ENCODE measurements at places on chromosomes 16 and 17.

DNA sequence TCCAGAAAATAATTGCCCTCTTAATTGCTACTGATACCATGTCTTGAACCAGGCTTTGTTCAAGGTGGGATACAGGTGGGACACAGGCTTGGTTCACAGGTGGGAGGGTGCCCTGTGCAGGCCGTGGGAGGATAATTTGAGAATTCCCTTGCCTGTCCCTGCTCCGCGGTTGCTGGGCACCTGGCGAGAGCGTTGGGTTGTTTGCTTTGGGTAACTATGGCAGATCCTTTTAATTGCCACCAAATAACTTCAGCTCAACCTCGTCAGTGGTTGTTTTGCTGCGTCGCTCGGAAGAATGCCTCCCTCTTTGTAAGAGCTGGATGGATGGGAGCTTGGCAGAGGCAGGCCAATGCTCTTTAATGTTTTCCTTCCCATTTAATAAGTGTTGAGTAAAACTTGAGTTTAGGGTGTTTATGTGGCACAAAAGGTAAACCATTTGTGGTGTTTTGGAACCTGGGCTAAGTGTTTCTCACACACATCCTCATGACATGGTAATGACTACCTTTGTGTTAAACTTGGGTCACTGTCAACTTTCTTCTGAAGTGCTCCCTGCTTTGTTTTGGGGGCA, 202.5 kb downstream of the MSI2 start:
- DNase-seq = no peak

DNA sequence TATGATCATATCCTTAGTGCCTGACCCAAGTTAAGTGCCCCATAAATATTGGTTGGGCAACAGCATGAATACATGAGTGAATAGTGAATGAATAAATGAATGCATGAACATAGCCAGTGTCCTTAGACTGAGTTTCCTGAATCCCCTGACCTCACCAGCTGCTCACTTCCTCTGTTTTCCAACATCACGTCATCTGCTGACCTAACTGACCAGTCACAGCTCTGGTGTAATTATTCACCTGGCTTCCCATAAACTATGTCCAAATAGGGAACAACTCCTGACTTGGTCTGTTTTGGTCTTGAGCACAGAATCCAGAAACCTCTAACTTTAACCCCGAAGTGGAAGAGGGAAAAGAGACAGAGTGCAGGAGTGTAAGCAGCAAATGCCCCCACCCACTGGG, 83.4 kb downstream of the ASIC2 start:
- DNase-seq = no peak

DNA sequence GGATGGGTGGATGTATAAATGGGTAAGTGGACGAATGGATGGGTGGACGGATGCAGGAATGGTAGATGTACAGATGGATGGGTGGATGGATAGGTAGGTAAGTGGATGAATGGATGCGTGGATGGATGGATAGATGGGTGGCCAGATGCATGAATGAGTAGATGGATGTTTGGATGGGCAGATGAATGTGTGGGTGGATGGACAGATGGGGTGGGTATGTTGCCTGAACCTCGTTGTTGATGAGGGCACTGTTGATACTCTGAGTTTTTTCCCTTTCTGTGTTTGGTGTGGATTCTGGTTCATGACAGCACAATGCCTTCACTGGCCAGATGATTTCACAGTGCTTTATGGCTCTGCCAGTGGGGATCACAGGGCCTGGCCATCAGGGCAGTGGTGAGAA, 208.3 kb downstream of the NPIPB11 start:
- DNase-seq = no peak

DNA sequence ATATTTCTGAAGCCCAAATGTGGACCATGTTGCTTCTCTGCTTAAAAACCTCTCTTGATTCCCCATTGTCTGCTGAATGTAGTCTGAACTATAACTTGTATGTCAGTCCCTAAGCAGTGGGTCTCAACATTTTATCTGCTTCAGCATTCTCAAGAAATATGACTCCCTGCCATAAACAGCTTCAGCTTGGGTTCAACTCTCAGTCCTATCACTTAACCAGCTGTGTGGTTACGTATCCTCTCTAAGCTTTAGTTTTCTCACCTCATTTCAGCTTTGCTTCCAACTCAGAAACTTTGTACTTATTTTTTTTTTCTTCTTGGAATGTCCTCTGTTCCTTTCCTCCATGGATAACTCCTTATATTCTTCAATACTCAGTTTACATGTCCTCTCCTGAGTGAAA, 4.6 kb upstream of the DDX52 start:
- DNase-seq = no peak

DNA sequence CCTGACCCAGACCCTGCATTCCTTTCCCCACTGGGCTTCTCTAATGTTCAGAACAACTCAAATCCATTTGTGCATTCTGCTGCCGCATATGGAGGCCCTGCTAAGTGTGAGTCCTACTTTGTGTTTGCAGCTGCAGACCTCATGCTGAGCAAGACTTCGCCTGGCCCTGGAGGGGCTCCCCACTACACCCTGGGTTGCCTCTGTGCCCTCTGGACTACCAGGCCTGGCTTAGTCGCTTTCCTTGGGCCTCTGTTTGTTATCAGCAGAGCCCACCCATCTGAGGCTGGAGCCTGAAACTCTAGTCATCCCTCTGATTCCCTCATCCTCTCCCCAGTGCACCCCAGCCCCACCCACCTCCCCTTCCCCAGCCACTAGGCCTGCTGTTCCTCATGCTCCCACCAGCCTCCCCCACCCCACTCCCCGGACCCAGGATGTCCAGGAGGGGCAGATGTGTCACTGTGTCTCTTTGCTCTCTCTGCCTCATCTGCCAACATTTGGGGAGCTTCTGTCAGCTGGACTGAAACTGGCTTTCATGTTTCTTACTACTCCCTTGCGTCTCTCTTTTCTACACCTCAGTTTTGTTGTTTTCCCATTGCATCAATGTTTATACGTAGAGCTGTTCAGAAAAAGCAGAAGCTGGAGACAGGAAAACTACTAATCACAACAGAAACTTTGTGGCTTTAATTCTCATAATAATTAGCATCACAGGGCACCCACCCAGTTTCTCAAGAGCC, 17.9 kb upstream of the CD300E start:
- DNase-seq = no peak

- DNase-seq = peak; percentile 68
These were observed at the start of gene UNKL for GRCh38 chr16:1414532-1415260. Gene UNKL, minus strand, starts transcription at chr16:1414704. Its CDS starts 13 bp downstream, at chr16:1414691.

- DNase-seq = no peak
These were observed 545.7 kb downstream of the NPIPA7 start for GRCh38 chr16:16924613-16925012.

DNA sequence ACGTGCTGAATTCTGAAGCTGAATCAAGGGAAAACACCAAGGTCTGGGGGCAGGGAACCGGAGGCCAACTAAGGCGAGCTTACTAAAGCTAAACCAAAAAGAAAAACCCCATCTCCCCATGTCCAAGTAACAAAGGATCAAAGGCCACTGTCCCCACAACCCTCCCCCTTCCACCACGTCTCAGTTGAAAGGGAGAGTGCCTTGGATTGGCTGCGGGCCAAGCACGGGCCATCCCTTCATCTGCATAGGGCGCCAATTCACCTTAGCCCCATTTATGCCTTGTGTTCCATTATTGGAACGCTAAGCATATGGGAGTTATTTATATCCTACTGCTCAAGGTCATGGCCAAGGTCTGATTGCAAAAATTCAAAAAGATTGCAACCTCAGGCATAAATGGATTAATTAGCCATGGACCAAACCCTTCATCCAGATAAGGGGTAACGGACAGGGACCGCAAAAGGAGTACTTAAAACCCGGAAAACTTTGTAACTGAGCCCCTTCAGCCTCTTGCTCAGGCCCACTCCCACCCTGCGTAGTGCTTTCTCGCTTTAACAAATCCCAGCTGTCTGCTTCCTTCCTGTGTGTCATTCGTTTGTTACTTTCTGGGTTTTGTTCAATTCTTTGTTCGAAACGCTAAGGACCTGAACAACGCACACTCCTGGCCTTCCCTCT, 740 bp upstream of the ATP6V0D1 start:
- peak; percentile 26 for DNase-seq

DNA sequence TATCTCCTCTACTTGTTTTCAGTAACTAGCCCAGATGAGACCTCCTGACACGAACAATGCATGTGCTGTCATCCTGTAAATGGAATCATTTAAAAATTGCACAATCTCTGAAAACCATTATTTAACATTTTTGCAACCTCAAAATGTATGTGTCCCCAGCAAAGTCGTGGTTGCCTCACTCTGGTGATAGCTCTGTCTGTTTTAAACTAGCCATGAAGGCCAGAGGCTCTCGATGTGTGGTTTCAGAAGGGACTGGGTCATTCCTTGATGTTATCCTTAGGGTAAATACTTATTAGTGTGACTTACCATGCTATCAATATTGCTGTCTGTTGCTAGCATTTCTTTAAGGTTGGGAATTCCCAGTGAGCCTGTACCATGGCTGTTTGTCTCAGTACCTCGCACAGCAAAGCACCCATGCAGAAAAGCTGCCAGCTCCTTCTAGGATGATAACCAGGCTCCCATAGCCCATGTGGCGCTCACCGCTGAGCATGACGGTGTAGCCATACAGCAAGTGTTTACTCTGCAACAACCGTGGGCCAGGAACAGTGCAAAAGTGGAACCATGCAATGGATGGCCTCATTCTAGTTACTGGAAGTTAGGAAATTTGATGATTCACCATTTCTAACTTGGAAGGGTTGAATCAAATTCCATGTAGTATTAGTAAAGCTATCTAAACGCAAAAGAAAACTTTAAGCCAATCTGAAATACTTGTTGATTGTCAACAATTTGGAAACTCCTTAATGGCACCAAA, 2.9 kb upstream of the PGS1 start:
- no peak for DNase-seq

- DNase-seq = no peak
These were observed 18.9 kb downstream of the CLTC start for GRCh38 chr17:59638553-59638952.

DNA sequence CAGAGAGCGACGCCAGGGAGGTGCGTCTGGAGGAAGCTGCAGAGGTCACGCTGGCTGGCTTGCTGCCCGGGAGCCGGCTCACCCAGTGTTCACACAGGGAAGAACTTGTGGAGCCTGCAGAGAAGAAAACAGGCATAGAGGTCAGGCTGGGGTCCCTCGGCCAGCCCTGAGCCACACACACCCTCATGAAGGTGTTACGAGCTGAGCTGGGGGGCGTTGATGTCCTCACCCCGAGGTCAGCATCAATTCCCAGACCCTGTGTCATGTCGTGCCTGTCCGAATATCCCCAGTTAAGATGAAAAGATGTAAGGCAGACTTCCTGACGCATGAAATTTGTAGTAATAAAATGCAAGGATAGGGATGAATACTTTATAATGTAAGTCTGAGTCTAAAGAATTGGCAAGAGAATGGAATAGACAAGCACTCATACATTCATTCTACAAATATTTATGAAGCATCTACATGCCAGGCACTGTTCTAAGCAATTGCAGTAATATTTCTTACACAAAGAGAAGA, 77.1 kb downstream of the USP31 start:
- no peak for DNase-seq

- no peak for DNase-seq
These were observed 36.8 kb upstream of the MMD start for GRCh38 chr17:55458287-55458900.

DNA sequence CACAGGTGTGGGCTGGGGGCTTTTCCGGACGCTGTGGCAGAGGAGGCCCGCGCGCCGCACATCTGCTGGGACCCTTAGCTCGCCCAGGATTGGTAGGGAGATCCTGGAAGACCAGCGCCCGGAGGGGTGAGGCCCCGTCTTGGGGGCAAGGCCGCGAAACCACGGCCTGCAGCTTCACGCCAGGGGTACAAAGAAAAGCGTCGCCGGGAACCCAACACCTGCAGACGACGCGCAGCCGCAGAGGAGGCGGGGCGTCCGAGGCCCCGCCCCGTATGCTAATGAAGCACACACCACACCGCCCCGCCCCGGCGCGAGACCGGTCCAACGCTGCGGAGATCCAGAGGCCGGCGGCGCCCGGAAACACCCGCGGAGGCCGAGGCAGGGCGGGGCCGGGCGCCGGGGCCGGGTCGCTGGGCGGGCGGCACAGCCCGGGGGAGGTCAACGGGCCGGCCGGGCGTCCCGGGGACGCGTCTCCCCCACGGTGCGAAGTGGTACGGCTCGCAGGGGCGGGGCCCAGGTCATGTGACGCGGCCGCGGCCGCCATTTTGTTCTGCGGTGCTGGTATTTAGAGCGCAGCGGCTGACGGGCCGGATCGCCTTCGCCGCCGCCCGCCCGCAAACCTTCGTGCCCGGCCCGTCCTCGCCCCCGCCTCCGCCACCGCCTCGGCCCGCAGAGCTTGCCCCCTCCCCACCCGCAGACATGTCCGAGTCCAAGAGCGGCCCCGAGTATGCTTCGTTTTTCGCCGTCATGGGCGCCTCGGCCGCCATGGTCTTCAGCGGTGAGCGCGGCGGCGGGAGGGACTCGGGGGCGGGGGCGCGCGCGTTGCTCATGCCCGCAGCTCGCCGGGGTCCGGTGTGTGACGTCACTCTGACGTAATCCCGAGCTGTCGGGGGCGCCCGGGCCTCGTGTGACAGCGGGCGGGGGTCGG, at the start of gene ATP6V0C:
Gene ATP6V0C, plus strand, starts transcription at position 548 of the 928 bp plus-strand sequence. Its CDS starts 152 bp downstream, at position 700.
- DNase-seq = peak; percentile 83

DNA sequence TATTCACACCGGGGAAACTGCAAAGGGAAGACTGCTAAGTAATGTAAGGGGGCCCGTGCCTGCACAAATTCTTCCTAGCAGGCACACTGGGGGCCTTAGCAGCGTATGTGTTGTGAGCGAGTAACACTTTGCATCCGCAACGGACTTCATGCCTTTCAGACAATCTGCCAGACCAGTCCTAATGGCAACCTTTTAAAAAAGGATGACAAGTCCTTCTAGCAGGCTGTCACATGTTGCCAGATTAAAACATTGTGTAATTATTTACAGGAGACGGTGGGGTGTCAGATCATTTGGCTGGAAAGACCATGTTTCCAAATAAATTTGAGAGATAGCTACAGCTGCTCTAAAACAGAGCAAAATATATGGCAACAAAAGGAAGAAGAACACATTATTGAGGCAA, 46.1 kb downstream of the CPPED1 start:
- DNase-seq = no peak

GRCh38 chr17:19551165-19551564, 17.5 kb downstream of the SLC47A1 start:
- DNase-seq = no peak

DNA sequence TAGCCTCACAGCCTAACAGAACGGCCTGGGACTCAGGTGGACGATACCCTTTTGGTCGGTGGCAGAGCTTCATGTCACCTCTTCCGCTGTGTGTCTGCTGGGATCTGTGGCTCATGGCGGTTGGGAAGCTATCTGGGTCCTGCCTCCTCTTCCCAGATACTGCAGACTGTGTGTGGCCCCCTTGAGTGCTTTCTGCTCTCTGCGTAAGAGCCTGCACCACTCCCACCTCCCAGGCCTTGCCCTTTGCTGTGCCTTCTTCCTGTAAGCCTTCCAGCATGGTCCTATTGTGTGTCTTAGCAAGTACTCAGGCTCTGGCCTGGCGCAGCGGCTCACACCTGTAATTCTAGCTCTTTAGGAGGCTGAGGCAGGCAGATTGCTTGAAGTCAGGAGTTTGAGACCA, 17.5 kb upstream of the ADCY7 start:
- no peak for DNase-seq

Data from stimulated activated CD8-positive, alpha-beta memory T cell treated with anti-CD3 and anti-CD28 coated beads, Interleukin-4, amount 100 ng/mL, for 24 hours (primary cell).